GF-D8 (cell line): ENCODE measurements at places on chromosomes 12 and 14.

- DNase-seq, result no peak
These were observed 240.0 kb downstream of the BMP4 start for GRCh38 chr14:53716578-53716977.

- DNase-seq, result no peak
These were observed 37.6 kb upstream of the LTBP2 start for GRCh38 chr14:74649673-74650072.

- no peak for DNase-seq
These were observed 234.0 kb downstream of the ADAMTS20 start for GRCh38 chr12:43318021-43318420.

GRCh38 chr14:64970776-64971477, 1.2 kb downstream of the RAB15 start:
- no peak for DNase-seq

DNA sequence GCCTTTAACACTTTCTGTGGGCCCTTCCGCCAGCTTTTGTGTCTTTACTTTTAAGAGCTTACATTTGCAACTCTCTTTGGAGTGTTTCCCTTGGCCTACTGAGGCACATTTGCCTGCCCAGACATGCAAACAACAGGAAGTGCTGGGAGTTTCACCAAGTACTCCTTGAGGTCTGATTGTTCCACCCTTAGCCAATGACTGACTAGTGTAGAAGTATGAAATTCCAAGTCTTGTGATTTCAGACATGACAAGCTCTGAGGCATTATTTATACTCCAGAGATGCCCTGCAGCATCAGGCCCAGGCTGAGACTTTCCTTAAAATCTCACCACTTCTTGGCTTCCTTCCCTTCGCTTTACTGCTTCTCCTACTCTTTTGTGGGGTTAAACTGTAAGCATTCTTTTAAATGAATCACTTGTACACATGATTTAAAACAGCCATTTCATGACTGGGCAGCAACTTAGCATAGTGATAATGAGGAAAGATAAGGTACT, 174.1 kb downstream of the SLC6A15 start:
- no peak for DNase-seq

DNA sequence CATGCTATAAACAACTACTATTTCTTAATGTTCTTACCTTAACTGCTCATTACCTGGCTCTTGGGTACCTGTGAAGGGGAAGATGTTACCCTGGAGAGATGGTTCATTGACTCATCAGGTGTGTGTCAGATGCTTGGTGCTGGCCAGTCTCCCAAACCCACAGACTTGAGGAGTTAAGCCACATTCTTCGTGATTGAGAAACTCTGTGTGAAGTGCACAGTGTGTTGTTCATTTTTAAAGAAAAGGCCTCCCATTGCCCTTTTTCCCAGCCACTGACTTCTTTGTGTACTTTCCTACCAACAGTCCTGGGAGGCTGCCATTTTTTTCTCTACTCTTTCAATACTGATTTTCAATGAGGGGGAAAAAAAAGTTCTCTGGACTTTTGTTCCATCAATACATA, 3.2 kb downstream of the MGST1 start:
- DNase-seq, result peak; percentile 18

- no peak for DNase-seq
These were observed 39.3 kb downstream of the PPM1A start for GRCh38 chr14:60288279-60288678.

DNA sequence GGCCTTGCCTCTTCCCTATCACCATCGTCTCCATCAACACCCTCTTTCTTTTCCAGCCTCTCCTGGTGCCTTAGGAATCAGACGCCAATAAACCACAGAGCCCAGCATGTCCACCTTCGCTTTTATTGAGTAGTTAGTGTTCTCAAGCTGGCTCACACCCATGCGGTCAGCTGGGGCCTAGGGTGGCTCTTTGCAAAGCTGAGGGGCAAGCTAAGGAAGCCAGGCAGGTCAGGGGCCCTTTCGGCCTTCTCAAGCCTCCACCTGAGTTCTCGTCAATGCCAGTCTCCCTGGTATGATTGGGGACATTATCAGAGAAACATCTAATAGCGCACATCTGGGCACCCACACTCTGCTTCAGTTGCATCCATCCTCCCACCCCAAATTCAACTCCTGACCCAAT, 737 bp upstream of the TEX52 start:
- DNase-seq, result no peak

- no peak for DNase-seq
These were observed 8.4 kb upstream of the C12orf75 start for GRCh38 chr12:105322070-105322469.

- DNase-seq, result no peak
These were observed 111.0 kb upstream of the GSC start for GRCh38 chr14:94880876-94881275.

DNA sequence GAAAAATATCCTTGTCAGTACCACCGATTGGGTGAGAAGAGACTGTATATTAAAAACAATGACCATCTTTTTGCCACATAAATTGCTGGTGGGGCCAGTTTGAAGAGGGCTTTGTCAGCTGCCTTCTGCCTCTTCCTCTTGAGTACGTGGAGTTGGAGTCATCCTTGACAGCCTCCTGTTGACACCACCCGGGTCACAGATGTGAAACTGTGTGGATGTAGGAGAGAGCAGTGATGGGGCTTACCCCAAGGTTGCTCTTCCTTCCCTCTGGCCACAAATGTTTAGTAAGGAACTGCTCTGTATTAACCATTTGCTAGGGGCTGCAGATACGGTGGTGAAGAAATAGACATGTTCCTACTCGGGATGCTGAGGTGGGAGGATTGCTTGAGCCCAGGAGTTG, 12.2 kb downstream of the PTPN11 start:
- DNase-seq, result no peak

DNA sequence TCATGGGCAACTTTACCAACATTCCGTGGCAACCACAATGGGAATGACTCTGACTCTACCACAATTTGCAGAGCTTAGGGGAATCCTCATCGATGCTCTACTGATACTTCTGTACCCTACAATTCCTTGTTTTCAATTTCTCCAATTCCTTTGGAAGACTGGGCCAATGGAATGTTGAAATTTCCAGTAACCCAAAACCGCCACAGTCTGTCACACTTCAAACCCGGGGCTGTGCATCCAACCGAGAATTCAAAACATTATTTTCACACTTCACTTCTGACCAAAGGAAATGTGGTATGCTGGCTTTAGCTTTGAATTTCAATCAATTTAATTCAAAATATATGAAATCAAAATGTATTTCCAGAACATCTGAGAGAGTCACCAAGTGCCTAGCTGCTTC, 951.4 kb downstream of the VRK1 start:
- no peak for DNase-seq

GRCh38 chr14:58066115-58066514, 85.9 kb downstream of the ARMH4 start:
- no peak for DNase-seq

GRCh38 chr14:64790478-64790877, 86.3 kb downstream of the PLEKHG3 start:
- no peak for DNase-seq

DNA sequence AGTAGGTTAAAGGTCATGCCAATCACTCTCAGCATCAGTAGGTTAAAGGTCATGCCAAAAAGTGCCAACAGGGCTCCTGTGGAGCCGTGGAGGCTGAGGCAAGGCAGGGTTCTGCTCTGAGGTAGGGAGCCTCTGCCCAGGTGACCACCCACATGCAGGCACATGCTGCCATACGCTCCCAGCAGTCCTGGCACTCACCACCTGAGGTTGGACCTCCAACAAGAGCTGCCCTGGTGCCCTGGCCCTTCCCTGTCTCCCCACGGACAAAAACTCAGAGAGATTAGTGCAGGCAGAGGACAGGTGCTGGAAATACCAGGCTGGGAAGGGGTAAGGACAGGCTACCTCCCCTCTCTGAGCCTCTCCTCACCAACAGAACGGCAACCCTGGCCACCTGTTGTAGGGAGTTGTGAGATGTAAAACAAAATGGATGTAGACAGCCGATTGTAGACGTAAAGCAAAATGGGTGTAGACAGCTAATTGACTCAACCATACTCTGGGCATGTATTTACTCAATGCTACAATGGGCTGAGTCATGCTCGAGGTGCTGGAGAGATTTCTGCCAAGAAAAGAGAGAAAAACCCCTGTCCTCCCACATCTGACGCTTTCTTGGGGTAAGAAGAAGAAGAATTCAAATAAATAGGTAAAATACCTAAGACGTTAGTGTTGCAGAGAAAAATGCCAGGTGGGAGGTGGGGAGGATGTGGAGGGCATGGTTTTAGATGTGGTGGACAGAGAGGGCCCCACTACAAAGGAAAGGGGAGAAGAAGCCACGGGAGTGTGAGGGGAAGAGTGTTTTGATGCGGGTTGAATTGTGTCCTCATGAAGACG, 32.4 kb downstream of the LTBP2 start:
- no peak for DNase-seq

DNA sequence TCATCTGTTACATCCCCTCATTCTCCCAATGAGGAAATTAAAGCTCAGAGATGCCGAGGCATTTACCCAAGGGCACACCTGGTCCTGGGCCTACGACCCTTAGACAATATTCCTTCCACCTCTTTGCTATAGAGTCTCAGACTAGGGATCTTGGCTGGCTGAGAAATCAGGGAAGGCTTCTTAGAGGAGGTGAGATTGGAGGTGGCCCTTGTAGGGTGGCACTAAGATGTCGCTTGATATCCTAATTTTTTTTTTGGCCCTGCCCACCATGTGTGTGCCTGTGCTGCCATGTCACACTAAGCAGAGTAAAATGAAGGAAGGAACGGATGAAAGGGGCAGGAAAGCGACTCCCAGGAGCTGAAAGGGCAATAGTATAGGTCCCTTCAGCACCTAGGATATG, 20.6 kb downstream of the BDKRB2 start:
- DNase-seq, result no peak

GRCh38 chr14:104405360-104406226, 174.0 kb upstream of the C14orf180 start:
- DNase-seq, result no peak
